Right forelimb (tissue), 1 donor: ENCODE measurements at places on chromosomes 1 and 21.

GRCh38 chr1:151837197-151837596 is 2.4 kb downstream of the C2CD4D start:
- DNase-seq: no peak

GRCh38 chr1:2411801-2412394 is 466 bp downstream of the PEX10 start:
- peak; percentile 62 for DNase-seq

- no peak for DNase-seq
Measured at GRCh38 chr1:50936321-50936720, 23.7 kb downstream of the FAF1 start.

DNA sequence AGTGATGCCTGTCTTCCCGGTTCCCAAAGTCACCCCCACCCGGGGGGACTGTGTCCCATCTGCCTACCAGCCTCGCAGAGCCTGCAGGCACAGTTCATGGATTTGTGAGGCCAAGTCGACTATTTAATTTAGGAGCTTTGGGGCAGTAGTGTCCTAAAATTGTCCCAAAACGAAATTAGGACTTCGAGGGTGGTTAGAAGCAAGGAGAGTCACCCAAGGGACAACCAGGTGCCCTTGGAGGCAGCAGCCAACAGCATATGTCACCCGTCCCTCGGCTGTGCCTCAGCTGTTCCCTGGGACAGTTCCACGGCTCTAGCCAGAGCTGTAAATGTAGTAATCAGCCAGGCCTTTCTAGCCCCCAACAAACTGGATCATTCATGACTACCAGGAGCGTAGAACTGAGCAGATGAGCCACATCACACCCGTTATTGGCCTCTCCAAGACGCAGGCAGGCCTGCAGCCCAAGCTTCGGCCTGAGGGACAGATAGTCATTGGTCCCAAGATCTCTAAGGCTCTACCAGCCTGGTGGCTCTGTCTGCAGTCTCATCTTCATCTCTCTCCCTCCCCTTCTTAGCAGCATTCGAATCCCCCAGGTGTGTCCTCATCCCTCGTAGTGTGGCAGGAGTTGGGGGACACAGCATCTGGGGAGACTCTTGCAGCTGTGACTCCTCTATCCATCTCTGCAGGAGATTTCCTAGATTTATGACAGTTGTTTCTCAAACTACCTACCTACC is 2.9 kb downstream of the PAX7 start:
- DNase-seq: no peak

DNA sequence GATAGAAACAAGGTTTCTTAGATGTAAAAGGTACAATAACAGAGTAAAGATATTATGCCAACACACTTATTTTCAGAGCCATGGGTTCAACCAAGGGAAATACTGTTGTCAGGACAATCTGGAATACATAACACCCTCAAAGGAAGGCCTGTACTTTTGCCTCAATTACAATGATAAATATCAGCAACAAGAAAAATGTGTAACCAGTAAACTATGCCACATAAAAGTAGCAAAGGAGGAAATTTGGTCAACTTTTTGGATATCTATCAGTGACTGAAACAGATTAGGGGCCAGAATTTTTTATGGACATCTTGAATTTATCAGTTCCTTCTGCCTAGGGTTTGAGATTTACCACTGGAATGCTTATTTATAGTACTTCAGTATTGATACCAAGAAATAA is 24.6 kb upstream of the RAP1GAP start:
- no peak for DNase-seq
